ENCODE measurements at places on chromosomes 6 and 20.

GRCh38 chr6:52591832-52592231 is 15.0 kb upstream of the TRAM2 start:
- DNase-seq, result no peak

GRCh38 chr6:167898673-167899311 is 72.1 kb downstream of the AFDN start:
- DNase-seq, result no peak

DNA sequence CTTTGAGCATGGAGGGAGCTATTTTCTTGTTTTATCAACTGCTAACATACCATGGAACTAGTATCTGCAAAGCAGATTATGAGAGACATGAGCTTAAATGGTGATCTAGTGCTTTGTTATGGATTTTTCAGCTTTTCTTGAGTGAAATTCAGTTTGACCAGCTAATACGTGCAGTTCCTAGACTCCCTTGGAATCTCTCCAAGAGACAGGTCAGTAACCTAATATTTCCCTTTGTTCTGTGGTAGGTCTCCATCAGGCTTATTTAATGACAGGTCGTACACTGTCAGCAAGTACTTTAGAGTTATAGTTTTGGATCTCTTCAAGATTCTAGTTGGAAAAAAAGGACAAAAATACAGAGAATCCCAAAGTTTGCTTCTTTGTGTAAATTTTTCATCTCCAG is 43.9 kb downstream of the HDAC2 start:
- DNase-seq, result no peak

GRCh38 chr6:27138406-27138805 is 109.1 kb upstream of the PRSS16 start:
- no peak for DNase-seq

GRCh38 chr6:42429836-42430235 is 21.9 kb downstream of the TRERF1 start:
- no peak for DNase-seq

DNA sequence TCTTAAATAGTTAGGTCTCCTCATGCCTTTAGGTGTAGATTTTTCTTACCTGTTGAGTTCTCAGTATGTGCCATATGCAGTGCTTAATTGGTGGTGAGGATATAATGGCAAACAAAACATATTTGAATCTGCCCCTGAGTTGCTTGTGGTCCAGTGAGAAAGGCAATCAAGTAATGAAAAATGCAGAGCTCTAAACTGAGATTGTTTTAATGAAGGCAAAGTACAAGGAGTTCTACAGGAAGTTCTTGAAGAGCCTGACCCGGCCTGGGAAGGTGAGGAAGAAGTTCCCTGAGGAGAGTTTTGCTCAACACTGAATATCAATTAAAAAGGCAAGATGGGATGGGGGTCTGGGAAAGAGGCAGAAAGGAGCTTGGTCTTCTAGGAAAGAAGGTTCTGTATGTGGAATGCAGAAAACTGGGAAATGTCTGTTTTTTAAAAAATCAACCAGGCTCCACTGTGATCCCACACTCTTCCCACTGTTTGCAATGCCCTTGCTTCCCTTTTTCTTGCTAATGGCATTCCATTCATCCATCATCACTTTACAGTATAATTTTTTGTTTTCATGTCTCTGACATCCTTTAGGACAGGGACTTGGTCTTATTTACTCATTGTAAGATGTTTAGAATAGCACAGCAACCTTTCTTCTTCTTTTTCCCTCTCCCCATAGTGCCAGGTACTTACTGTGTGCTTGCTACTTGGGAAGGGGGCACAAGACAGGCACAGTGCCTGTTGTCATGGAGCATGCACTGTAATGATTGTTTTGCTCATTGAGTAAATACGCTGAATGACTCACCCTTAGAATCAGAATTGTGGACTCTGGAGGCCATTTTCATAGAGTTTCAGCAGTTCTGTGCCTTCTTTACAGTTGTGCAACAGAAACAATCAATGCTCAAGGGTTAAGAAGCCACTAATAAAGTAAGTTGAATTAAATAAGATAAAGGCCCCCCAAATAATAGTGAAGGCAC is 64.3 kb downstream of the ANKS1A start:
- no peak for DNase-seq

- no peak for DNase-seq
These were observed 22.8 kb downstream of the TGM6 start for GRCh38 chr20:2403291-2404052.

- no peak for DNase-seq
These were observed 164.6 kb downstream of the MTFR2 start for GRCh38 chr6:136085370-136086115.
